Keratinocyte (primary cell): ENCODE measurements at places on chromosomes 1 and 21.

DNA sequence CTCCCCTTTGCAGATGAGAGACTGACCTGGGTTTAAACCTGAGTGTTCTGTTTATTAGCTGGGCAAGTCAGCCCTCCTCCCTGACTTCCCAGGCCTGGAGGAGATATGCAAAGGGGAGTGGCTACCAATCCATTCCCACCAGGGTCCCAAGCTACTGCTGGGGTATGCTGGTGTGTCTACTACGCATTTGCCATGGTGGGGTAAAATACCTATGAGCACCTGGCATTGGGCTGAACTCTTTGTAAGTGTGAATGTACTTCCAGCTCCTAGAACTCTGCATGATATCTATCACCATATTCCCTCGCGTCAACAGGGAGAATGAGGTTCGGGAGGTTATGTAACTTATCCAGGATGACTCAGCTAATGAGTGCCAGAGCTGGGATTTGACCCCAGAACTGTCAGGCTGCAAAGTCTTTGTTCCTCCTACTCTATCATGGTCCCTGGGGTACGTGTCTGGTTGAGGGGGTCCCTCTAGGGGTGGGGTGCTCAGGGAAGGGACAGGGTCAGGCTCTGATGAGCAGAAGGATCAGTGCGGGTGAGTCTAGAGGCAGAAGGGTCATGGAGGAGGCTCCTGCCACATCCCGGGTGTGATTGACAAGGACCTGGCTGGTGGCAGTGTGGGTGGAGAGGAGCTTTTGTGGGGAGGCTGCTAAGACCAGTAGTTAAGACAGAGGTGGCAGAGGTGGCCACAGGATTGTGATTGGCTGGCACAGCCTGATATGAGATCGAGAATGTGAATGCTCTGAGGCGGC, 16.7 kb downstream of the AMPD2 start:
- DNase-seq: no peak

GRCh38 chr1:202251424-202252256, 58.0 kb downstream of the LGR6 start:
- no peak for DNase-seq

DNA sequence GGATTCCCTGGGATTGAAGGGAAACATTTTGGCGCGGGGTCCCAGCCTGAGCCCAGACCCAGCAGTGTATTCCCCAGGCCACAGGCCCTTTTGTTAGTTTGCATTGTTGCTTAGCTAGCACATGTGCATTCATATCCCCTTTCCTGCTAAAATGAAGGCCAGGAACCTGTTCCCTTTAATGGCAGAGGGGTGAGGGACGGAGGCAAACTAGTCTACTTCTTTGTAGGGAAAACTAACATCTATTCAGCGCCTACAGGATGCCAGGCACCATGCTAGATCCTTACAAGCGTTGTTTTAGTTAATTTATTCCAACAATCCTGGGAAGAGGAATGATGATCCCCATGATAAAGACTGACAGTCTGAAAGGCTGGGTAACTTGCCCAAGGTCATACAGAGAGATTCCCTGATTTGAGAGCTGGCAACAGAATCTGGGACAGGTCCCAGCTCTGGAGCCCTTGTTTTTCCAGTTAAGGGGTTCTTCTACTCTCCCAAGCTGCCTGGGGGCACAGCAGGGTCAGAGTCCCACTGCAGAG, 595 bp upstream of the E2F2 start:
- DNase-seq: no peak

DNA sequence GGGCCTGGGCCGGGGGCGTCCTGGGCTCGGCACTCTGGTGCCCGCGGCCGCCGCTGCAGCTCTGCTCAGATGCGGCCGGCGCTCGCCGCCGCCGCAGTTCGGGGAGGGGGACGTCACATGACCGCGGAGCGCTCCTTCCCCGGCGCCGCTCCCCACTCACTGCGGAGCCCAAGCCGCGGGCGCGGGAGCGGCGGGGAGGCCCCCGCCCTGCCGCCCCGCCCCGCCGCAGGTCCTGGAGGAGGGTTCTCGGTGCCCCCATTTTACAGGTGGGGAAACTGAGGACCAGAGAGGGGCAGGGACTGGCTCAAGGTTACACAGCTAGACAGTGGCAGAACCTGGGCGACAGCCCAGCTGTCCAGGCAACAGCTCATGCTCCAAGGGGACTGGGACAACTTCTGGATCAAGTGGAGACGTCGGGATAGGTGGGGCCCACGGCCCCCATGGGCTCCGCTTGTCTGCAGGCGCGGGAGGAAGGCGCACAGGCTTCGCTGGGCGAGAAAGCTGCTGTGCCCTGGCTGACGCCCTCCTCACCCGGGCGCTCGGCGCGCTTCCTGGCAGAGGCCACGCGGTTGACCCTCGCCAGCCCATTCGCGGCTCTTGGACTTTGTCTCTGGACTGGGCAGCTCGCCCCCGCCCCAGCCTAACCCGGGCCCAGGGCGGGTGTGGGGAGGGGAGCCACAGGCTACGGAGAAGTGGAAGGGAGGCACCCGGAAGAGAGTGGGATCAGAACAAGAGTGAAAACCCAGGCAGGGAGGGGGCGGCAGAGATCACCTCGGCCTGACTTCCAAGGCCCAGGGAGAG, at the start of gene RAP1GAP:
RAP1GAP (minus strand) TSS at position 100 of the 801 bp plus-strand sequence. CDS start 49,325 bp downstream, outside the sequence.
- no peak for DNase-seq

- no peak for DNase-seq
Measured at GRCh38 chr21:23695443-23695842, 1911.8 kb downstream of the MRPL39 start.

DNA sequence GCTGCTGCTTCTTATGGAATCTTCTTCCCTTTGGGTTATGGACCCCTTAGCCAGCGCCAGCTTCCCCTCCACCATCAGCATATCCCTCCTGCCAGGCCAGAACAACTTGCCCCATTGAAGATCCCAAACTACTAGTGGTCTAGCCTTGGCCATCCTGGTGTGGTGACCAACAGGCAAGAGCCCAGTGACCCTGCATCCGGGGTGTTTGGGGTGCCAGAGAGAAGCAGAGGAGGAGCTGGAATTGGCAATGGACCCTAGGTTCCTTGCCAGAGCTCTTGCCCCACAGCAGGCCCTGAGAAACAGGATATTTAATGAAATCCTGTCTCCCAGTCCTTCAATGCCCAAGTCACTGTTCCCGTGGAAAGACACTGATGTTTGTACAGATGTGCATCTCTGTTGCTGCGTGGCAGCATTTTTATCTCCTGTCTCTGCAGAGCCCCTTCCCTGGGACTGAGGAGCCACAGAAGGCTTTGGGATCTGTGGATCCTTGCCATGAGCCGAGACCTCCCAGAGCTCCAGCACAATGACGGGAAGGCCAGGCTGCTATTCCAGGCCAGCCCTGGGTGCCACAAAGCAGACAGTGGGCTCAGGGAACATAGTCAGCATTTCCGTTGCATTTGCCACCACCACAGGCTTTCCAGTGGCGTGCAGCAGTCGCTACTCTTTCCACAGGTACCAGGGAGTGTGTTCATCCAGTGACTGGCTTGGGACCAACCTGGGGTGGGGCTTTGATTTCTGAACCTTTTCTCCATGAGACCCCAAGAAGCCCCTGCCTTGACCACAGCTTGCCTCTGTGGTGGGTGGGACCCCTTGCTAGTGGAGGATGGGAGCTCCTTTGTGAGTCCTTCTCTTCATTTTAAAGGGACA, 21.6 kb downstream of the NAV1 start:
- DNase-seq: no peak

- no peak for DNase-seq
Measured at GRCh38 chr1:205583461-205584130, 48.2 kb downstream of the ELK4 start.

- DNase-seq: no peak
Measured at GRCh38 chr1:92459871-92460320, 26.8 kb downstream of the GFI1 start.

GRCh38 chr1:72075425-72075824, 206.9 kb downstream of the NEGR1 start:
- no peak for DNase-seq

- DNase-seq: no peak
Measured at GRCh38 chr21:16455978-16456377, 726.2 kb downstream of the USP25 start.

- DNase-seq: no peak
Measured at GRCh38 chr21:33151941-33152731, 77.6 kb upstream of the IFNAR2 start.

GRCh38 chr1:19684677-19685076, 20.0 kb downstream of the HTR6 start:
- no peak for DNase-seq

GRCh38 chr1:35223084-35223630, 30.2 kb upstream of the SFPQ start:
- DNase-seq: no peak

GRCh38 chr1:159152031-159152430, 19.4 kb upstream of the CADM3 start:
- DNase-seq: no peak

GRCh38 chr1:155966750-155967149, 11.6 kb downstream of the ARHGEF2 start:
- DNase-seq: no peak
